Psoas muscle (tissue), 8 donors: ENCODE measurements at places on chromosomes 1 and 21. TPM values are rescaled to one million over a fixed set of nuclear protein-coding genes. Genes with fewer than 3 reads are reported as not detected.

The CLCA4 gene
- 0.21 TPM for total RNA-seq

The SCP2 gene
- total RNA-seq, result 90.5 TPM

The LCE3C gene
- total RNA-seq, result not detected

The FCRL1 gene
- not detected for total RNA-seq

The UBL4B gene
- 0.20 TPM for total RNA-seq

The F13B gene
- not detected for total RNA-seq

The GBP2 gene
- 33.8 TPM for total RNA-seq

The AVPR1B gene
- total RNA-seq, result not detected

The SELP gene
- 1.3 TPM for total RNA-seq

The ARMH1 gene
- total RNA-seq, result not detected

The EFCAB14 gene
- total RNA-seq, result 48.4 TPM

The TCEA3 gene
- 140 TPM for total RNA-seq

The DNAH14 gene
- 0.82 TPM for total RNA-seq

The LEPROT gene
- 34.5 TPM for total RNA-seq

The TNNI3K gene
- 1.2 TPM for total RNA-seq

The PFKFB2 gene
- 52.2 TPM for total RNA-seq

The SPRR1A gene
- not detected for total RNA-seq

The UMODL1 gene
- total RNA-seq, result not detected

The ZNF683 gene
- not detected for total RNA-seq

The NR0B2 gene
- 1.1 TPM for total RNA-seq

The PADI2 gene
- total RNA-seq, result 198 TPM

The PBXIP1 gene
- 130 TPM for total RNA-seq

The VANGL2 gene
- 0.63 TPM for total RNA-seq

The NHLH1 gene
- not detected for total RNA-seq

The NOC2L gene
- total RNA-seq, result 87.0 TPM

The PPM1J gene
- total RNA-seq, result 4.1 TPM

The OR2T11 gene
- not detected for total RNA-seq

The TMEM82 gene
- total RNA-seq, result not detected

The KCNE1 gene
- not detected for total RNA-seq

The TSPAN1 gene
- total RNA-seq, result 3.2 TPM

The ESRRG gene
- 13.4 TPM for total RNA-seq

The SMCP gene
- not detected for total RNA-seq

The FOXO6 gene
- 8.6 TPM for total RNA-seq

The RNF186 gene
- not detected for total RNA-seq

The OR13G1 gene
- total RNA-seq, result not detected

The ADAM30 gene
- total RNA-seq, result not detected

The TSSK3 gene
- total RNA-seq, result not detected

The FMO1 gene
- total RNA-seq, result not detected

The OR2T33 gene
- total RNA-seq, result not detected

The FMN2 gene
- total RNA-seq, result 1.1 TPM

The OR10R2 gene
- total RNA-seq, result not detected

The DTL gene
- total RNA-seq, result 0.17 TPM

The RBP7 gene
- total RNA-seq, result 13.9 TPM

The ENAH gene
- 119 TPM for total RNA-seq

The FBXO2 gene
- 3.3 TPM for total RNA-seq

The KLHDC7A gene
- total RNA-seq, result not detected

The GJC2 gene
- total RNA-seq, result 0.92 TPM

The PAFAH2 gene
- 15.8 TPM for total RNA-seq
